Activated T-cell treated with anti-CD3 and anti-CD28 coated beads, Interleukin-2, amount 50 U/mL, for 24 hours (primary cell): ENCODE measurements at places on chromosomes 13 and 19.

- H3K4me1 ChIP-seq = peaks cover 2% of the 10 kb centered on the region
- no peak overlapping the region for H3K27ac ChIP-seq
- DNase-seq = peak; percentile 74
- H3K4me3 ChIP-seq = no peak overlapping the region
- no peaks in the 10 kb centered on the region for H3K27me3 ChIP-seq
- no peaks in the 10 kb centered on the region for H3K36me3 ChIP-seq
These were observed 6.7 kb upstream of the ZNF761 start for GRCh38 chr19:53424968-53425597.

DNA sequence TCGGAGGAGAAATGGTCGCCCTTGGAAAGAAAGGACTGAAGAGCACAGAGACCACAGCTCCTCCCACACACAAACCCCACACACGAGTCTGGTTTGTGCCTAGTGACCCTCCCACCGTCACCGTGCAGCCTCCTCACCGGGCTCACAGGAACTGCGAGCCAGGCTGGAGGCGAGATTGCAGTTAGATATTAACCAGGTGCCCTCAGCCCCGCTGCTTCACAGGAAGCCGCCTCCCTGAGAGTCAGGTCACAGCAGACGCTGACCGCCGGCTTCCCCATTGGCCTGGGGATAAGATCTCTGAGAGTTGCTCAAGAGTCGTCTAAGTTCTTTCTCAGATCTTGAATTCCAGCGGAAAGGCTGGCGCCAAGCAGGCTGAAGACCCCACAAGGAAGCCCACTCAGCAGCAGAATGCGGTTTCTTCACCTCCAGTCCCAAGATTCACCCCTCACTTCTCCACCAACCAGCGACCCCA is 870 bp downstream of the ZNF44 start:
- peak overlapping the region; percentile 99 for H3K4me3 ChIP-seq
- no peaks in the 10 kb centered on the region for H3K27me3 ChIP-seq
- H3K4me1 ChIP-seq = peaks cover 43% of the 10 kb centered on the region
- H3K27ac ChIP-seq = peak overlapping the region; percentile 97
- H3K36me3 ChIP-seq = peaks cover 41% of the 10 kb centered on the region

DNA sequence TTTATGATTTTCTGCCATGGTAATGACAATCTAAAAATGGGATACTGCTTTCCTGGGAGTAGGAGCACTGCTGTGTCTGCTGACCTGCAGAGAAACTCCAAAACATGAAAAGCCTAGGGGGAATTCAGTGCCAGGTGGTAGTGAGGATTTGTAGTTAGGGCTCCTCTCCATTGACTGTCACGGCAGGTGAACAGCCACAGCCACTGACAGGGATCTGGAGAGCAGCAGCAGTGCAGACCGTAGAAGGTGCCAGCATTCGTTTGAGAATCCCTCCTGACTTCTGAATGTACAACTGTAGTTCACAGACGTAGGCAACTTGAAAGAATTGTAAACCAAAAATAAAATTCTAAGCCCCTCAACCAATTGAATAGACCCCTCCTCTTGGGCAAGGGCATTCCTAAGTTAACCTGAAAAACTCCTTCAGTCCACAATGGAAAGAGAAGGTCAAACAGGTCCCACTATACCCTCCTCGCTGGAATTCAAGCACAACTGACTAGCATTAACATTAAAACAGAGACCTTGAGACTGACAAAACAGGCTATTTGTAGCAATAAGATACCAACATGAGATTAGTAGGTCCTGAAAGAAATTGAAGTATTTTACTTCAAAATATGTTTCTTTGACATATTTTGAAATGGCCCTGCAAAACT is 1328.8 kb downstream of the OLFM4 start:
- H3K27me3 ChIP-seq = no peaks in the 10 kb centered on the region
- H3K4me3 ChIP-seq = no peak overlapping the region

- H3K27ac ChIP-seq = no peak overlapping the region
- no peak overlapping the region for H3K4me3 ChIP-seq
- H3K36me3 ChIP-seq = no peaks in the 10 kb centered on the region
- no peaks in the 10 kb centered on the region for H3K4me1 ChIP-seq
- DNase-seq = no peak
- H3K27me3 ChIP-seq = no peaks in the 10 kb centered on the region
These were observed 207.6 kb upstream of the SLC10A2 start for GRCh38 chr13:103273825-103274224.
